ENCODE measurements at places on chromosomes 11 and 22. TPM values are rescaled to one million over a fixed set of nuclear protein-coding genes. Genes with fewer than 3 reads are reported as not detected.
A peak's percentile ranks its signal among the peaks of the same experiment; 100 is the strongest.

DNA sequence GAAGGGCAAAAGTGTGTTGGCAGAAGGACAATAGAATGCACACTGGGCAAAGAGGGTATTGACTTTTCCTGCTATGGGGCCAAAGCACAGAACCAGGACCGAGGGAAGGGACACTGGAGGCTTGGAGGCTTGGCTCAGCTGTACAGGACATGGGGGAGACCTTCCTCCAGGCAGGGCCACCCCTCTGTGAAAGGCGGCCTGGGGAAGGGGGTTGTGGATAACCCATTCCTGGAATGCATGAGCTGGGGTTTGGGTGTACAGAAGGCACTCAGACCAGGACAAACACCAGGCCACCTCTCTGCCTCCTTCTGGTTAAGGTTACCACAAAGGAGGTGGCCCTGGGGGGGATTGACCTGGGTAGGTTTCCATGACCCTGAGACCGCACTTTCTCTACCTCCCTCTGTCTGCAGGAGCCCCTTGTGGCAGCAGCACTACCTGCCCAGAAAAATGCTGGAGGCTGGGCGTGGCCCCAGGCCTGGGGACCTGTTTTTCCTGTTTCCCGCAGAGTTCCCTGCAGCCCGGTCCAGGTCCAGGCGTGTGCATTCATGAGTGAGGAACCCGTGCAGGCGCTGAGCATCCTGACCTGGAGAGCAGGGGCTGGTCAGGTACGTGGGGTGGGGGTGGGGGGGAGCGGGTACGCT, 9.6 kb downstream of the P2RY2 start:
- peak; percentile 70 for DNase-seq

DNA sequence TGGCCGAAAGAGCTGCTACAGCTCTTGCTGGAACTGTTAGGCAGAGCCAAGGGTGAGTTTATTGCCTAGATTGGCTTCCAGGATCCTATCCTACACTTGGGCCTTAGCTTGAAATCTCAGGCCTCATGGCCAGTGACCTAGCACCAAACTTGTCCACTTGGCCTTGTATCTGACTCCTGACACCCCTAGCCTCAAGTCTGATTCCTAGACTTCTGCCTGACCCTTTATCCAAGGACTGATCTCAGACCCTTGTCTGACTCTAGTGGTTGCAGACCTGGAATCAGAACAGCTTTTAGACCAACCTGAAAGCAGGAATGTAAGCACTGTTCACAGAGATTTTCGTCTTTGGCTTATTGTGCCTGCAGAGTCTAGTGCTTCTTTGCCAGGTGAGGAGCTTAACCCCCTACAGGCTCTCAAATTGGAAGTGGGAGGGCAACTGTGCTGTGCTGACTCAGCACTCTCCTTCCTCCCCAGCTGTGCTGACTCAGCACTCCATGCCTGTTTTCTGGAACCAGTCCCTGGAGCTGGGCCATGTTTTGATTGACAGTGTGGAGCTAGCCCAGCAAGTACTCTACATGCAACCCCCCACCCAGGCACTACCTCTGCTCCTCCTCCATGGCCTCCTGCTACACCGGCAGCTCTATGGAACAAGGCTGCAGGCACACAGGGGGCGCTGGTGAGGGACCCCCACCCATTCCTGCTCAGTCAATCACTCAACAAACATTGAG, 35.1 kb downstream of the RRP8 start:
- DNase-seq: peak; percentile 39

GRCh38 chr11:71537537-71537936, 288 bp upstream of the KRTAP5-8 start:
- no peak for DNase-seq

DNA sequence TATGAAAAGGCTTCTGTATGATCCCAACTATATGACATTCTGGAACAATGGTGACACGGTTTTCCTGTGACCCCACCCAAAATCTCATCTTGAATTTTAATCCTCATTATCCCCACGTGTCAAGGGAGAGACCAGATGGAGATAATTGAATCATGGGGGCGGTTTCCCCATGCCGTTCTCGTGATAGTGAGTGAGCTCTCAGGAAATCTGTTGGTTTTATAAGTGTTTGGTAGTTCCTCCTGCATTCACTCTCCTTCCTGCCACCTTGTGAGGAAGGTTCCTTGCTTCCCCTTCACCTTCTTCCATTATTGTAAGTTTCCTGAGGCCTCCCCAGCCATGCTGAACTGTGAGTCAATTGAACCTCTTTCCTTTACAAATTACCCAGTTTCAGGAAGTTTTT, 53.1 kb upstream of the TSPAN18 start:
- DNase-seq: no peak

GRCh38 chr22:50524676-50525103, 708 bp downstream of the SCO2 start:
- no peak for DNase-seq

- DNase-seq: no peak
Measured at GRCh38 chr11:67731583-67731982, 57.2 kb upstream of the ALDH3B2 start.

- no peak for DNase-seq
Measured at GRCh38 chr11:44351898-44352498, 42.1 kb upstream of the ALX4 start.

- DNase-seq: no peak
Measured at GRCh38 chr11:108786281-108786990, 121.6 kb downstream of the DDX10 start.

DNA sequence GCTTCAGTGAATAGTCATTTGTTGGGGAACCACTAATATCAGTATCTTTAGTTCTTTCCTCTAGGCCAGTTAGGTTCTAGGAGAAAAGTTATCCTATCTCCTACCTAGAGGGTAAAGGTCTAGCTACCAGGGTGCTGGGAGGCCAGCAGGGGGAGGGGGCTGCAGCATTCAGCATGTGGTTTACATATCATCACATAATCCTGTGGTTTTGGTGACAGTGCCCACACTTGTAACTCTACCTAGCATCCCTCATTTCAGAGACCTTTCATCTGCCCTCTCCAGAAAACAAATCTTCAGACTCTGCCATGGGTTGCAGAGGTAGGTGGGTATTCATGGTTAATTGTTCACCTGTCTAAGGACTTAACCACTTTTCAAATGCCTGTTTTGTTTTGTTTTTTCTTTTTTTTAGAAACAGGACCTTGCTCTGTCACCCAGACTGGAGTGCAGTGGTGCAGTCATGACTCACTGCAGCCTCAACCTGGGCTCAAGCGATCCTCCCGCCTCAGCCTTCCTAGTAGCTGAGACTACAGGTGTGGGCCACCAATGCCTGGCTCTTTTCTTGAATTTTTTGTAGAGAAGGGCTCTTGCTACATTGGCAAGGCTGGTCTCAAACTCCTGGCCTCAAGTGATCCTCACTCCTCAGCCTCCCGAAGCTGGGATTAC, 146.8 kb downstream of the ENTHD1 start:
- DNase-seq: no peak

DNA sequence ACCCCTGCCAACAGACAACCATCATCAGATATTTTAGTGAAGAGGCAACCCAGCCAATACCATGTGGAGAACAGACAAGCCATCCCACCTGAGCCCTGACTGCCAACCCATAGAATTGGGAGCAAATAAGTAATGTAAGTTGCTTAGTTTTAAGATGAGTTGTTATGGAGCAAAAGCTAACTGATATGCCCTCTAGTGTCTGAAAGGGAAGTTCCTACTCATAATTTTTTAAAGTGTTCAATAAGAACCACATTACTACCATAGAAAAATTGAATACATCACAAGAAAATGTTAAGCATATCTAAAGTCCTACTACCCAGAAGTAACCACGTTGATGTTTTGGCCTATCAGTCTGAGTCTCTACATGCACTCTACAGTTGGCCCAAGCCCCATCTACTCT, 50.8 kb upstream of the SLC36A4 start:
- no peak for DNase-seq

GRCh38 chr11:108914211-108914610, 249.3 kb downstream of the DDX10 start:
- no peak for DNase-seq

DNA sequence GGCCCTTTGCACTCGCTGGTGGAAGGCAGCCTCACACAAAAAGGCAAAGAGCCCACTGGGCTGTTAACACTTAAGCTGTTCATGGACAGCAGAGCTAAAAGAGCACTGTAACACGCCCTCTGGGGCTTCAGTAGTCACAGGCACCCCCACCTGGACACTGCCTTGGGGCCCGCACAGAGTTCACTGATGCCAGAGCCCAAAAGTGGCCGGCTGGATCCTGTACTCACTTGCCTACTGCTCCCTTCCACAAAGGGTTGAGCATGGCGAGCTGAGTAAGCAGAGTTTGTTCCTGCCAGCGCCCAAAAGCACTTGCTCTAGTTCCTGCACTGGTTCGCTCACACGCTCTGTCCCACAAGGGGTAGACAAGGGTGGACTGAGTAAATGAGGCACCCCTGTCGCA, 78.8 kb downstream of the RELT start:
- DNase-seq: no peak

- no peak for DNase-seq
Measured at GRCh38 chr11:45724153-45724552, 58.7 kb upstream of the CHST1 start.

DNA sequence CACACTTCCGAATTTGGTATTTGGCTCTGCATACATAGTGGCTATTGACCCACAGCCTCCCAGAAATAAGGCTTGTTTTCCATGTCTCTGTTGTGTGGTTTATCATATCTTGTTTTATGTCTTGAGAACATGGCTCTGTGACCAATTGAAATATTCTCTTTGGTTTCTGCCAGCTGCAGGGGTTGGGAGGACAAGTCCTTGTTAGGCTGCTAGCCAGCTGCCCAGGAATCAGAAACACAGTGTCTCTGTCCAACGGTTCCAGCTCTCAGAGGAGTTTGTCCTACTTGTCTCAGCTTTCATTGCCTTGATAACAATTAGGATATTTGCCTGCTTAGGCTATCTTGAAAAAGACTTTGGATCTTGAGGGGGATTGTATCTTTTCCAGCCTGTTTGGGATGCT, 6.0 kb upstream of the SLC7A4 start:
- DNase-seq: no peak

The CHEK2 gene
- 12.4 TPM for polyA plus RNA-seq

The MAJIN gene
- polyA plus RNA-seq: 0.92 TPM

The APOBEC3H gene
- not detected for polyA plus RNA-seq

The HPS4 gene
- polyA plus RNA-seq: 23.0 TPM

The FBLN1 gene
- 572 TPM for polyA plus RNA-seq

The NPAS4 gene
- polyA plus RNA-seq: 0.57 TPM

The RAC2 gene
- polyA plus RNA-seq: 8.7 TPM

The PAX6 gene
- not detected for polyA plus RNA-seq

The SMTN gene
- 31.0 TPM for polyA plus RNA-seq

The ART1 gene
- not detected for polyA plus RNA-seq
